A673 (cell line): ENCODE measurements at places on chromosomes 6 and 20. TPM values are rescaled to one million over a fixed set of nuclear protein-coding genes. Genes with fewer than 3 reads are reported as not detected.

DNA sequence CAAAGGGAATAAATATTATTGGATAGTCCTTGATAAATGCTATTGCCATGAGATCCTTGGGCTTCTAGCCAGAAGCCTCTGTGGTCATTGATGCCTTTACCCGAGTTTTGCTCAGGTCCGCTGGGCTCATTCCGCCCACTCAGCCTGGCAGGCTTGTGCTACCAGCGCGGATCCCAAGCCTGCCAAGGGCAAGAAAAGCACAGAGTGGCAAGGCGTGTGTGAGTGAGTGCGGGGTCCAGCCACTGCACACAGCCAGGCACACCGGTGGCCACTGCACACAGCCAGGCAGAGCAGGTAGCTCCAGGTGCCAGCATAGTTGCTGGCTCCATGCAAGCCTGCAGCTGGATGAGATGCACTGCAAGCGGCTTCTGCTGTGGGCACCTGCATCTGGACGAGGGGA is 38.7 kb downstream of the STK38 start:
- H3K4me1 ChIP-seq, result no peaks in the 10 kb centered on the region
- no peak overlapping the region for H3K27ac ChIP-seq
- no peak overlapping the region for H3K4me3 ChIP-seq

DNA sequence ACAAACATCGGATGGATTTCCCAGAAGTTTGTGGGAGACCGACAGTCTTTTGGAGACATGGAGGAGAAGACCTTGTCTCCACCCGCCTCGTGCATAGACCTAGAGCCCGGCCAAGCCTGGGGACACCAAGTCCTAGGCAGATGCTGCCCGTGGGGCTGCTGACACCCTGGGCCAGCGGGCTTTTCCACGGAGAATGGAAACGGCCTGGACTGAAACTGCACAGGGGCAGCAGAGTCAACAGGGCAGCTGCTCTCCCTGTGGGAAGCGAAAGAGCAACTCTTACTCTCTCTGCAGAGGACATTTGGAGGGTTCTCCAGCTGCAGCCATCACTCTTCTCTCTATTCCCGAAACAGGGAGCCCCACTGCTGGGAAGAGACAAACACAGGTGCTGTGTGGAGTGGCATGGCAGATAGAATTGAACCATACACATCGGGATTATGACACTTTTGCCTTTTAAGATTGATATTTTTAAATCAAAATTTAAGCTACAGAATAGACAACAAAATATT is 401.2 kb downstream of the THBS2 start:
- H3K27ac ChIP-seq, result no peak overlapping the region
- H3K4me1 ChIP-seq, result no peaks in the 10 kb centered on the region
- no peak overlapping the region for H3K4me3 ChIP-seq
- H3K27me3 ChIP-seq, result no peaks in the 10 kb centered on the region
- DNase-seq, result no peak

DNA sequence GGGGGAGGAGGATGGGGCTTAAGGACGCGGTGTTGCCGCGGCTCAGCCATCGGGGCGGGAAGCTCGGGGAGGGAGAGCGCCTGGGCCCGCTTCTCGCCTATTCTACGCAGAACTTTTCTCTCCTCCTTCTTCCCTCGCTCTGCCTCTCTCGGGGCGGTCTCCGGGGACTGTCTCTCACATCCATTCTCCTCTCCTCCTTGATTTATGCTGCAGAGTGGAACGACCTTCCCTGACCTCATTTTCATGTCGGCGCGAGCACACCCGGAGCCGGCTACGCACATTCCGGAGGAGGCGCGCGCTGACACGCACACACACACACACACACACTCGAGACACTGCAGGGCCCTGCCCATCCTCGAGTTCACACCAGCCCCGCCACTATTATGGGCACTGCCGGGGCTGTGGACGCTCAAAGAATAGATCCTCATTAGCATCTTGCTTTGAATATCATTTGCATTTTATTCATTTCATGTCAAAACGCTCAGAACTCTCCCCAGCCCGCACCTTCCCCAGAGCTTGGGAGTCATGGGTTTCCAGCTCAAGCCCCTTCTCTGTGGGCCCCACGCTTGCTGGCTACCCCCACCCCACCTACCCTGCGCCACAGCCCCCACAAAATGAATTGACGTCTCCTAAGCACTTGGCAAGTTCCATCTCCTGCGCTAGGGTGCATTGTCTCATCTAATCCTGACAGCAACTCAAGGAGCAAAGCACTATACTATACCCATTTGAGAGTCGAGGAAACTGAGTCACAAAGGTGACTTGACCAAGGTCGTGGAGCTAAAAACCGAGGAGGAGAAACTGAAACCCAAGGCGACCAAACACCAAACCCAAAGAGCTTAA is 36.8 kb downstream of the NCR2 start:
- DNase-seq, result peak; percentile 38
- no peaks in the 10 kb centered on the region for H3K27me3 ChIP-seq
- H3K4me3 ChIP-seq, result peak overlapping the region; percentile 34
- H3K27ac ChIP-seq, result no peak overlapping the region
- H3K36me3 ChIP-seq, result no peaks in the 10 kb centered on the region

GRCh38 chr6:90160013-90160412 is 136.6 kb downstream of the BACH2 start:
- H3K4me1 ChIP-seq, result peaks cover 25% of the 10 kb centered on the region
- no peaks in the 10 kb centered on the region for H3K27me3 ChIP-seq
- no peaks in the 10 kb centered on the region for H3K36me3 ChIP-seq
- no peak overlapping the region for H3K4me3 ChIP-seq
- peak; percentile 75 for DNase-seq

GRCh38 chr6:6494677-6495076 is 93.8 kb upstream of the LY86 start:
- DNase-seq, result peak; percentile 83
- no peak overlapping the region for H3K4me3 ChIP-seq
- H3K36me3 ChIP-seq, result no peaks in the 10 kb centered on the region

- H3K27ac ChIP-seq, result peak overlapping the region; percentile 63
- no peaks in the 10 kb centered on the region for H3K27me3 ChIP-seq
- DNase-seq, result no peak
- no peaks in the 10 kb centered on the region for H3K4me1 ChIP-seq
- peak overlapping the region; percentile 73 for H3K4me3 ChIP-seq
Measured at GRCh38 chr20:62239278-62239879, 1.1 kb downstream of the OSBPL2 start.

DNA sequence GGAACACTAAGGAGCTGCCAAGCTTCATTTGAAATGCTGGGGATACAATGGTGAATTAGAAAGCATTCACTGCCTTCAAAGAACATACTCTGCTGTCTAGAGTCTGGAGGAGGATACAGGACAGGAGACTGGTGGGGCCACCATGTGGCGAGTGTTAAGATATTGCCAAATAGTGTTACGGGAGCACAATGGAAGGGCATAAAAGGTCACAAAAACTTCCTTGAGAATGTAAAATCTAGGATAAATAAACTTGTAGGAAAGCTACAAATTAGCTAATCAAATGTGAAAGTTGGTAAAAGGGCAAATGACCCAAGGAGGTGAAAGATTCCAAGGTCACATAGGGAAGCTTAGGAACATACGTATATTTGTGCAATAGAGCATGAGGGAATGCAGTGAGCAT is 271.7 kb downstream of the RFPL4B start:
- H3K4me1 ChIP-seq, result peaks cover 4% of the 10 kb centered on the region
- peak; percentile 52 for DNase-seq
- H3K36me3 ChIP-seq, result no peaks in the 10 kb centered on the region
- no peak overlapping the region for H3K27ac ChIP-seq
- H3K4me3 ChIP-seq, result no peak overlapping the region

- H3K4me1 ChIP-seq, result peaks cover 21% of the 10 kb centered on the region
- peak; percentile 44 for DNase-seq
- no peaks in the 10 kb centered on the region for H3K36me3 ChIP-seq
Measured at GRCh38 chr20:63955281-63955826, 862 bp downstream of the UCKL1 start.

GRCh38 chr6:79076160-79076559 is 1.9 kb downstream of the PHIP start:
- H3K36me3 ChIP-seq, result peaks cover 2% of the 10 kb centered on the region
- H3K27me3 ChIP-seq, result no peaks in the 10 kb centered on the region
- H3K4me3 ChIP-seq, result peak overlapping the region; percentile 81
- H3K4me1 ChIP-seq, result peaks cover 19% of the 10 kb centered on the region
- DNase-seq, result no peak

DNA sequence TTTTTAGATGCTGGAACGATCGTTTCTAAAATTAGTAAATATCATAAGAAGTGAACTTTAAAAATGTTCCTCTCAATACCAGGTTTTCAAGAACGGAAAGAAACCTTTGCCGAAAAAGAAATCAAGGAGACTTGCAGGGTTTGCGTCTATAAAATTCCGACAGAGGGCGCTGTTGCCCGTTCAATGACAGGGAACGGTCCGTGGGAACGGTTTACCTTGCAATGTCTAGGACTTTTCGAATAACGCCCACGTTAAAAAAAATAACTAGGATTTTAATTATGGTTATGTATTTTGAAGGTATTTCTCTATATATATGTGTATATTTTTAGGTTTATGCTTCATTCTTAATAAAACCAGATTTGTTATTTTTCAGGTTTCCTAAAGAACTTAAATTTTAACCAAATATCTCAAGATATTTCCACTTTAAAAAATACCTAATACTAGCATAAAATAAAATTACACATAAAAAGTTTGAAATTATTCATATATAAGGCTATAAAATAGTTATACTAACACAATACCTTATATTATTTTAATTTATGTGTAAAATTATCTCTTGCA is 2.5 kb upstream of the TFAP2B start:
- H3K27ac ChIP-seq, result no peak overlapping the region
- peaks cover 72% of the 10 kb centered on the region for H3K27me3 ChIP-seq
- H3K4me1 ChIP-seq, result peaks cover 13% of the 10 kb centered on the region
- peak; percentile 88 for DNase-seq
- peak overlapping the region; percentile 51 for H3K4me3 ChIP-seq

GRCh38 chr20:24627291-24627690 is 157.9 kb downstream of the SYNDIG1 start:
- no peaks in the 10 kb centered on the region for H3K36me3 ChIP-seq
- peaks cover 36% of the 10 kb centered on the region for H3K4me1 ChIP-seq
- H3K27ac ChIP-seq, result peak overlapping the region; percentile 73
- no peak for DNase-seq

DNA sequence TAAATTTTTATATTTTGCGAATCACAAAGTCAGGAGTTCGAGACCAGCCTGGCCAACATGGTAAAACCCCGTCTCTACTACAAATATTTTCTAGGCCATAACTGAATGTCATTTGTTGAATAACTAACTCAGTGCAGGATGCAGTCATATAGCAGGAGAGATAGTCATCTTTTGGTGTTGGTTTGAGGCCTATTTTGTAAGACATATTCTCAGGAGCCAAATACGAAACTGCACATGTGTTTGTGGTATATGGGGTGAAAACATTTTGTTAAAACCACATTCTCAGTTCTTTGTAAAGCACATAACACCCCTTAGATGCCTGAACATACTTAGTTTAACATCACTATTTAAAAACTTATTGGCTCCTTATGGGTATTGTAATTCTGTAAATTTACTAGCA is 4.7 kb upstream of the ENPP5 start:
- no peaks in the 10 kb centered on the region for H3K36me3 ChIP-seq
- no peak for DNase-seq
- H3K4me1 ChIP-seq, result no peaks in the 10 kb centered on the region

GRCh38 chr6:63643862-63644261 is 8.3 kb downstream of the PHF3 start:
- H3K36me3 ChIP-seq, result peaks cover 10% of the 10 kb centered on the region
- DNase-seq, result peak; percentile 63
- no peak overlapping the region for H3K4me3 ChIP-seq
- no peaks in the 10 kb centered on the region for H3K27me3 ChIP-seq
- peaks cover 23% of the 10 kb centered on the region for H3K4me1 ChIP-seq
- H3K27ac ChIP-seq, result no peak overlapping the region

DNA sequence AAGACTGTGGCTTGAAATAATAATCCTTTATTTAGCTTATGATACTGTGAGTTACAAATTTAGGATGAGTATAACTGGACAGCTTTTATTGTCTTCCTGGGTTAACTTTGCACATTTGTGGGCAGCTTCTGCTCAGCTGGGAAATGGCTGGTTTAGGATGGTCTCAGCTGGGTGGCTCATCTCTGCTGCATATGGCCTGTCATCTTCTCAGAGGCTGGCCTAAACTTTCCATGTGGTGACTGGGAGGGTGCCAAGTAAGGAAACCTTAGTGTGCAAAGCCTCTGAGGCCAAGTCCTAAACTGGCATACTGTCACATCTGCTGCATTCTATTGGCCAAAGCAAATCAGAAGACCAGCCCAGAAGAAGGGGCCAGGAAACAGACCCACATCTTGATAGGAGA is 40.2 kb downstream of the BTBD3 start:
- no peaks in the 10 kb centered on the region for H3K4me1 ChIP-seq
- no peaks in the 10 kb centered on the region for H3K36me3 ChIP-seq
- H3K4me3 ChIP-seq, result no peak overlapping the region
- no peak for DNase-seq

DNA sequence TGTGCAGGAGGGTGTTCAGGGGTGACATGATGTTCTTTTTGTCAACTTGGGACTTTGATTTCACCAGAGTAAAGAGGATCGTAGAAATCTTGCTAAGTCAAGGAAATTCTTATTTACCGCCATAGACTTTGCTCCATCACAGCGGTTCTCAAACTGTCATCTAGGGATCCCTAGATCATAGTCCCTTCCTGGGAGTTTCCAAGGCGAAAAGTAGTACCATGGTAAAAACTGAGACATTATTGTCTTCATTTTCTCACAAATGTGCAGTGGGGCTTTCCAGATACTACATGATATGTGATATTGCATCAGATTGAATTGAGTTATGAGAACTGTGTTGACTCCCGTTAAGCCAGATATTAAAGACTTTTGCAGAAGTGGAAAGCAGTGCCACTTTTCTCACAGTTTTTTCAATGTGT is 79.7 kb downstream of the JARID2 start:
- H3K4me1 ChIP-seq, result peaks cover 60% of the 10 kb centered on the region
- H3K36me3 ChIP-seq, result no peaks in the 10 kb centered on the region
- H3K4me3 ChIP-seq, result no peak overlapping the region
- no peak for DNase-seq
- no peak overlapping the region for H3K27ac ChIP-seq
- no peaks in the 10 kb centered on the region for H3K27me3 ChIP-seq

GRCh38 chr20:23127506-23128279 is 41.6 kb upstream of the CD93 start:
- no peaks in the 10 kb centered on the region for H3K4me1 ChIP-seq
- H3K27me3 ChIP-seq, result peaks cover 3% of the 10 kb centered on the region
- H3K36me3 ChIP-seq, result no peaks in the 10 kb centered on the region
- no peak overlapping the region for H3K4me3 ChIP-seq

The TREM2 gene
- total RNA-seq, result not detected in 2 replicates

The LRP11 gene
- 53.2 and 56.1 TPM in 2 replicates for total RNA-seq

The ACTR5 gene
- total RNA-seq, result 11.2 and 11.5 TPM in 2 replicates

The ELOVL4 gene
- 7.0 and 7.9 TPM in 2 replicates for total RNA-seq

The OPRL1 gene
- 0.32 and 0.46 TPM in 2 replicates for total RNA-seq

The GGT7 gene
- 14.1 and 15.3 TPM in 2 replicates for total RNA-seq

The SPATA25 gene
- total RNA-seq, result 1.9 and 2.0 TPM in 2 replicates
